Testis (tissue), 5 donors: ENCODE measurements at places on chromosomes 7 and 10. TPM values are rescaled to one million over a fixed set of nuclear protein-coding genes. Genes with fewer than 3 reads are reported as not detected.

Gene PKD1L1
- 4.8 TPM for total RNA-seq

GRCh38 chr7:143514487-143514886 is 36.8 kb downstream of the TAS2R41 start:
- DNase-seq, result no peak

Gene ELFN1
- total RNA-seq, result 3.2 TPM

Gene KCND2
- 6.1 TPM for total RNA-seq
